ENCODE measurements at places on chromosomes 7 and 10. TPM values are rescaled to one million over a fixed set of nuclear protein-coding genes. Genes with fewer than 3 reads are reported as not detected.

GPR15LG gene
- 725 TPM for total RNA-seq

KCNIP2 gene
- total RNA-seq: 5.9 TPM

DNA sequence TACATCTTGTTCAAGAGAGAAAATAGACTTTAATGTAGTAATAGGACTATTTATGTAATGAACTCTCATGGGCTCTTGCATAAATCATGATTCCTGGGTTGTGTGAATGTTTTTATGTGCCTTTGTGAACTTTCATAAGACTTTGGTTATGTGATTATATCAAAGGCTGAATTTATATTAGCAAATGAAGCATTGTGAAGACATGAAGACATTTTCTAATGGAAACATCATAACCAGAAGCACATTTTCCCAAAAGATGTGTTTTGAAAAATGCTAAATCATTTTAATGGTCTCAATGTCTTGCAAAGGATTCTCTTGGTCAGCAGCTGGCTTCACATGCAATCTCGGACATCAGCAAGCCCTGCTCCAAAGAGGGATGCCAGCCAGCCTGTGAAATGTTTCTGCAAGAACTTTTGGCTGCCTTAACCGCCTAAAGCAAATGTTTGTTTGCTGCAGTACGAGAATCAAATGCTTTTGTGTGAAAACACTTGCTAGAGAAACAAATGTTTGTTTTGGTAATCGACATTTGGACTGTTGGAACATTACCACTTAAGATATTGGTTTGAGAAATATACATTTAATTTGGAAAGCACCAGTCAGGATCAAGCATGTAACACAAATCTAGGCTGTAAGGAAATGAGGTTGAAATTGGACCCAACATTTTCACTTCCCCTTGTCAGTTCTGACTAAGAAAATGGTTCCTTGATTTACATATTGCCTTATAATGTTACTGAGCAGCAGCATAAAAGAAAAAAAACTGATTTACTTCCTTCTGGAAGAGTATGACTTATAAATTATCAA is 102.1 kb downstream of the RTKN2 start:
- DNase-seq: no peak

SGPL1 gene
- total RNA-seq: 50.5 TPM

PTPN20 gene
- 1.6 TPM for total RNA-seq

ODAD2 gene
- total RNA-seq: 1.1 TPM

DNA sequence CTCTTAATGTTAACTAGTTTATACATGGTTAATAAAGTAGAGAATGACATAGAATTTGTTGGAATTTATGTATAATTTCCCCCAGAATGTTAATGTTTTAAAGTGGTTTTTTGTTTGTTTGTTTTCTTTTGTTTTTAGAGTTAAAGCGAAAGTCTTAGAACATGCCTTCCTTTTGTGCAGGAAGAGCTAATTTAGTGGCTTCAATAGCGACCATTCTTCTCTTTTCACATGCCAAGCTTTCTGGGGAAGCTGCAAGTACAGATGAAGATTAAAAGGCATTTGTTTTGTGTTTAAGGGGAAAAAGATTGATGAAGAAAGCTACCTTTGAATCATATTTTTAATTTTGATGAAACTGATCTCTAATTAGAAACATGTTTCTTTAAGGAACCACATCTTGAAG is 256.3 kb upstream of the CSTF2T start:
- DNase-seq: no peak

TDRD1 gene
- 0.09 TPM for total RNA-seq

GRCh38 chr7:147999962-148000361 is 590.6 kb upstream of the C7orf33 start:
- no peak for DNase-seq

DNA sequence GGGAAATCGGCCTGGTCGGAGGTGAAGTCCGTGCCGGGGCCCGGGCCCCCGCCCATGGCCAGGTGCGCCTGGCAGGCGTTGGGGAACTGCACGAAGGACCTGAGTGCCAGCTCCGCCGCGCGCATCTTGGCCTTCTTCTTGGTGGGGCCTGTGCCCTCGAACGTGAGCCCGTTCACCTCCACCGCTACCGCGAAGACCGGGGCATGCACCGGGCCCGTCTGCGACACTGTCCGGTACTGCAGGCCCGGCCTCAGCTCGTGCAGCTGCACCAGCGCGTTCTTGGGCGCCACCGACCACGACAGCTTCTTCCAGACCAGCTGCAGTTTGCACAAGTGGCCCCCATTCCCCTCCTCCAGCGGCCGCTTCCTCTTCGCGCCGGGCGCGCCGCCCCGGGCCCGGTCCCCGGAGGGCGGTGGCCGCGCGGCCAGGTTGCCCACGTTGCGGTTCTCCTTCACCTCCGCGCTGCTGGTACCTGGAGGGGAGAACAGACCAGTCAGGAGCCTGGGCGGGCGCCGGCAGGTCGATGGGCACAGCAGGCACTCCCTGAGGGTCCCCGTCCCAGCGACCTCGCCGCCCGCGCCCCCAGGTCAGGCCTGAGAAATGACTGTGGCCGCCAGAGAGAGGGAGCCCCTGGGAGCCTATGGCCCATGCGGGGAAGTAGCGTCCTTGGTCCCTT is 307.4 kb downstream of the WDR37 start:
- DNase-seq: no peak

GRCh38 chr7:72435925-72436480 is 23.9 kb upstream of the CALN1 start:
- DNase-seq: no peak

DNA sequence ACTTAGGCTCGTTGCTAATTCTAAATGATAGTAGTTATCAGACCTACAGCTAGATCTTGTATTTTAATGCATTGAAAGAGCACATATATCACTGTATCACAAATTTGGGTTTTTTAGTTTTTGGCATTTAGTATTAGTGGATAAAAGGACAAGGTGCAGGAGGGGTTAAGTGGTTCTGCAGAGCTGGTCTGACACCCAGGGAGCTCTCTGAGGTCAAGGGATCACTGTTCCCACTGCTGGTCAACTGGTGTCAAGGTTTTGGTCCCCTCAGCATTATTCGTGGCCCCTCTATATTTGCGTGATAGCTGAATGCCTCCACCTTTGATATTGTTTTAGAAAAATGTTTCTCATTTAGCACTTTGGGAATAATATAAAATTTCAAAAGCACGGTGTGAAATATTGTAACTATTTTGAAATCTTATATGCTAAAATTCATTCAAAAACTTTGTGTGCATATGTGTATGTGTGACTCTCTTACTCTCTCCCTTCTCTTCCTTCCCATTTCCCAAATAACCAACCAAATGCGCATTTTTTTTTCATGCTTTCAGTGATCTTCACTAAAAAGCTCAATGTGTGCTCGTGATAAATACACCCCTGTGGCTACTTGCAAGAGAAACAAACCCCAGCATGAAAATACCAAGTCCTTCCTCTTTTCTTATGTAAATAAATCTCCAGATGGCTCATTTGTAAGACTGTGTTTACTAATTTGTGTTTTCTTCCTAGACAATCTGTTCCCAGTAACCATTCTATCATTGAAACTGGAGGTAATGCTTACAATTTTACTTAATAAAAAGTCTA is 309.2 kb downstream of the FGFR2 start:
- DNase-seq: no peak

DNA sequence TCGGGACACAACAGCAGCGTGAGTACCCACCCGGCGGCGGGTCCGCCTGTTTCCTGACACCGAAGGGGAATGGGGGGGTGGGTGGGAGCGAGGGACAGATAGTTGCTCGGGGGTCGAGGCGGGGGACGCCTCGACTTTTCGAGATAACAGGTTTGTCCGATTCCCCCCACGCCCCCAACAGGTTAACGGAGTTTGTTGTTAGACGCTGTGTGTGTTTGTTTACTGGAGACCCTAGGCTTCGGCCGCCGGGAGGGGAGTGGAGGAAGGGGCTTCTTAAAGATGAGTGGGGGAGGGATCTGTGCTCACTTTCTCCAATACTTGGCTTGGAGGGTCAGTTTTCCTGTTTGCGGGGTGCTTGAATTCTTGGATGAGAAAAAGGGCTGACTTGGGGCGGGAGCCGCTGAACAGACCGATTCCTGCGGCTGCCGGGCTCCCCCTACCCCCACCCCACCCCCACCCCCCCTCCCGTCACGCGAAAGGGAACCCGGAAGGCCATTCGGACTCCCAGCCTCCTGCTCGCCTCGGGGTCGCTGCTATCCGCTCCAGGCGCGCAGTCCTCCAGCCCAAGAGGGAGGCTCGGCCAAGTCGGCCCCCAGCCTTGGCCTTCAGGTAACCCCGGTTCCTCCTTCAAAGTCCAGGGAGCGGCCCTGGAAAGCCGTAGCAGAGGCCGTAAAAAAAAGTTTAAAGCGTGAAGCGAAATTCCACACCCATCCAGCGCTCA is 1.0 kb downstream of the SORCS3 start:
- no peak for DNase-seq

GRCh38 chr10:10353326-10353868 is 664.3 kb upstream of the CELF2 start:
- no peak for DNase-seq
